ENCODE measurements at places on chromosomes 3 and 15.

DNA sequence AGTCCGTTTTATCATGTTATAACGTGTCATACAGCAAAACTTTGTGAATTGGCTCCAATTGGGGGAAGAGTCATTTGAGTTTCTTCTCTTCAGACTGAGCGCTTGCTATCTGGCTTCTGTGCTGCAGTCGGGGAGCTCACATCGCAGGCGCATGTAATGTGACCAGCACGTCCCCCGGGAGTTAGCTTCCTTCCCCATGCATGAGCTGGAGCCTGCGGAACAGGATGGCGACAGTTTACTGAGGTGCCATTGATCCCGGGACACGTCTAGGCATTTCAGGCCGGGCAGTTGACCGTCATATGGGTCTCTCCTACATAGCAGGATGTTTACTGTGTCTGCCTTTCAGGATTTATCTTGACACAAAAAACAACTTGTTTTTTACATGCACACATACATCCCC, 44.8 kb downstream of the CMTM8 start:
- no peak for DNase-seq

DNA sequence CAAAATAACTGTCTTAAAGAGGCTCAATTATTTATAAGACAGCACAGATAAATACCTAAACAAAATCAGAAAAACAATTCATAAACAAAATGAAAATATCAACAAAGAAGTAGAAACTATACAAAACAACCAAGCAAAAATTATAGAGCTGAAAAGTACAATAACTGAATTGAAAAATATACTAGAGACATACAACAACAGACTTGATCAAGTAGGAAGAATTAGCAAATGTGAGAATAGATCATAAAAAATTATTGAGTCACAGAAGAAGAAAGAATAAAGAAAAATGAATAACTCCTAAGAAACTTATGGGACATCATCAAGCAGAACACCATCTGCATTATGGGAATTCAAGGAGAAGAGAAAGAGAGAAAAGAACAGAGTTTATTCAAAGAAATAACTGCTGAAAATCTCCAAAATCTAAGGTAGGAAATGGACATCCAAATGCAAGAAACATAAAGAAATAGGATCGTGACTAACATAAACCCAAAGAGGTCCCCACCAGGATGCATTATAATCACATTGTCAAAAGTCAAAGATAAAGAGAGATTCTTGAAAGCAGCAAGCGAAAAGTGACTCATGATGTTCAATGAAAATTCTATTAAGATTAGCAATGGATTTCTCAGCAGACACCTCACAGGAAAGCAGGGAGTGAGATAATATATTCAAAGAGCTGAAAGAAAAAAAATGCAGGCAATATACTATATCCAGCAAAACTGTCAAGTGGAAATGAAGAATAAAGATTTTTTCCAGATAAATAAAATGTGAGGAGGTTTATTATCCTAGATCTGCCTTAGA, 85.9 kb downstream of the DCLK3 start:
- DNase-seq, result no peak

DNA sequence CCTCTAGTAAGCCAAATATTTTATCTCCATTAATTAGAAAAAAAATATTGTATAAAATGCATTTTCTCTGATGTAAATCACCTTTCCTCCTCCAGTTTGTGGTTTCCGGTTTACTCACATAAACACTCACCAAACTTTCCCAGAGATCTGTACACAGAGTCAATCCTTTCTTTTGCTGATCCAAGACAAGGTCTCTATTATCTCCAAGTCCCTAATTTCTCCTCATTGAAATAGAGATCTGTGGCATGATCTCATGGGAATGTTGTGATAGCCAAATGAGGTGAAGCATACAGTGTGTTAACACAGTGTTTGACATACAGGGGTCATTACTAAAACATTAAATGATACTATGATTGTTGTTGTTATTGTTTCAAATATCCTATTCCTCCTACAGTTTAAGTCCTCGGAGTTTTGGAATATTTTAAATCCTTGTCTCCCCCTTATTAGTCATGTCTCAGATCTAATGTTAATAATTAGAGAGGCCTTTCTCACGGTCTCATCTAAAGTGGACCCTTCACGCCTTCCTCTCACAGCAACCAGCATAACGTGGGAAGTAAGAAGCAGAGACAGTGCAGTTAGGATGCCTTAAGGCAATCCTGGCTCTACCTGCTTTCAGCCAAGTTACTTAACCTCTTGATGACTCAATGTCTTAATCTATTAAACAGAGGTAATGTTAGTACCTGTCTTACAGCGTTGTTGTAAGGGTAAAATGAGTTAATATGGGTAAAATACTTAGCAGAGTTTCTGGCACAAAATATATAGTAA, 333.3 kb downstream of the GRM7 start:
- DNase-seq, result no peak

GRCh38 chr15:99662903-99663302, 70.3 kb downstream of the LYSMD4 start:
- no peak for DNase-seq

GRCh38 chr15:100760357-100760903, 119.2 kb upstream of the ALDH1A3 start:
- DNase-seq, result no peak

- DNase-seq, result no peak
Observed at GRCh38 chr3:54294214-54294613, 171.9 kb downstream of the CACNA2D3 start.

- DNase-seq, result no peak
Observed at GRCh38 chr3:179428876-179429548, 22.3 kb downstream of the GNB4 start.

DNA sequence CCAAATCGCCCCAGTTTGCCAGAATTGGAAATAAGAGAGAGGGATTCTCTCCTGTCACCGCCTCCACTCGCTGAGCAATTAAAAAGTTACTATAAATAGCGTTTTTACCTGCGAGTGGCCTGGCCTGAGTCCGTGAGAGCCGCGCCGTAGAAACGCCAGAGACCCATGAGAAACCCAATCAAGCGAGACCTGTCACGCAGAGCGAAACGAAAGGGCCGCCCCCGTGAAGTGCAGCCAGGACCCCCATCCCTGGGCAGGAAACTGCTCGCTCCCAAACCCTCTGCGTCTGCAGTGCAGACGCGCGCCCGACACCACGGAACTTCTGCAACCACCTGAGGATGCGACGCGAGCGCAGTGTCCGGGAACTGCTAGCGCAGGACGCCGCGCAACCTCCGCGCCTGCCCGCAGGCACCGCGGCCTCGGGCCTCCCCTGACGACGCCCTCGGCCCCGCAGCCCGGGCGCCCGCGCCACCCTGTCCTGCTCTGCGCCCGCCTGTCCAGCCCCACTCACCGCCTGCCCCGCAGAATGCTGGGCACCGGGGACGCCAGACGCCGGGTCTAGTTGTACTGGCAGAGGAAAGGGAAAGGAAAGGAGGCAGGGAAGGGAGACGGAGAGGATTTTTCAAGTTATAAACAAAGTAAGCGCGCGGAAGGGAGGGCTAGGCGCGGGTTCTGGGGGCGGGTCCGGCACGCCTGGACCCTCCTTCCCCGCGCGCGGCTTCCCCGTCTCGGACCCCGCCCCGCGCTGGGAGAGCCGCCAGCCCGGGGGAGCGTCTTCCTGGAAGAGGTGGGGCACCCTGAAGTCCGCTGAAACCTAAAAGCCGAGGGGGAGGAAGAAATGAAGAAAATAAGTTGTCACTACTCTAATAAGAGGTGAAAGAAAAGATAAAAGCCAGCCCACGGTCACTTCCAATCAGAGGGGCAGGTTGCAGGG, at the start of gene PLSCR4:
PLSCR4 (minus strand) TSS at position 657 of the 934 bp plus-strand sequence. CDS start 29,034 bp downstream, outside the sequence.
- DNase-seq, result peak; percentile 81

- DNase-seq, result peak; percentile 62
Observed at GRCh38 chr15:85496151-85496550, 115.7 kb downstream of the AKAP13 start.

GRCh38 chr3:78506581-78507195, 1261.1 kb downstream of the ROBO1 start:
- no peak for DNase-seq

GRCh38 chr3:181718987-181719911, 7.5 kb downstream of the SOX2 start:
- no peak for DNase-seq

DNA sequence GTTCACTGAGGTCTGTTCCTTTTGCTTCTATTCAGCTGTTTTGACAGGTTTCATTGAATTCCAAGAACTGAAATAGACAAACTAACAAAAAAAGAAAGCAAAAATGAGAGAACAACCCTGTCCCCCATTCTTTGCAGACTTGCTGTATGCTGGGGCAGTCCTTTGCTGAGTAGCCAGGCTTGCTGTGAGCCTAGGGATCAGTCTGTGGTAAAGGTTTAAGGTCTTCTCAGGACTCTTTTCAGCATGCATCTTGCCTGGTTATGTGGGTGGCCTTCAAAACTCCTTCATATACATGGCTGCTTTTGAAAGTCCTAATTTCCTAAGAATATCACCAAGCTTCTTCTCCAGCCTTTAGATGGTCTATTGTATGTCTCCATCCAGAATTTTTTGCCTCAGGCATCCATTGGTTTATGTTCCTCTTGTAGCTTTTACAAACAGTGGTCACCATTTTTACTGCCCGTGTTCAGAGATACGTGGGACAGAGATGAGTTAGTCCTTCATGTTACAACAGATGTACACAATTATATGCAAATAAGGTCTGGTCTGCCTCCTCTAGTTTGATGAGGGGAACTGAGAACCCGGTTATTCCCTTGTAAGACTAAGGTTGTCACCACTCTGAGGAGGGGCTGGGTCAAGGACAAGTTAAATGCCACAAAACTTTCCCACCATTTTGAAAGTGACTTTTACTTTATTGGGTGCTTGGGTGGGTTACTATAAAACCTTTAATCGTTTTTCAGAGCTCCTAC, 41.4 kb downstream of the SACM1L start:
- no peak for DNase-seq

DNA sequence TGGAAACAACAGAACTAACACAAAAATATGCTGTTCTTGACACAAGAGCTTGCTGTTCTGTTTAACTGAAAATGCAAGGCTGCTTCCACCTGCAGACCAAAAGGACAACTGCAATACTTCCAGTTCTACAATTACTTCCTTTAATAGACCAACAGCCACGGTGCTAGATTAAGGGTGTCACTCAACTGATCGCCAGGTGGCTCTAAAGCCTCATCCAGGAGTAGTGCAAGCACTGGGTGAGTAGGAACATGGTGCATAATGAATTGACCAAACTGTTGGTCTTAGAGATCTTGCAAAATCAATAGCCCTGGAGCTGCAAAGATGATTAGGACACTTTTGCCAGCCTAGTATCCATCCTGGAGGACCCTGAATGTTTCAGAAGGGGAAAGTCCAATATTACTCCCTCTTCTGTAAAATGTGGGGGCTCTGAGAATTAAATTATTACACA, 3.6 kb upstream of the CLDN16 start:
- peak; percentile 74 for DNase-seq

- DNase-seq, result no peak
Observed at GRCh38 chr3:141093397-141093796, 42.2 kb downstream of the SPSB4 start.

DNA sequence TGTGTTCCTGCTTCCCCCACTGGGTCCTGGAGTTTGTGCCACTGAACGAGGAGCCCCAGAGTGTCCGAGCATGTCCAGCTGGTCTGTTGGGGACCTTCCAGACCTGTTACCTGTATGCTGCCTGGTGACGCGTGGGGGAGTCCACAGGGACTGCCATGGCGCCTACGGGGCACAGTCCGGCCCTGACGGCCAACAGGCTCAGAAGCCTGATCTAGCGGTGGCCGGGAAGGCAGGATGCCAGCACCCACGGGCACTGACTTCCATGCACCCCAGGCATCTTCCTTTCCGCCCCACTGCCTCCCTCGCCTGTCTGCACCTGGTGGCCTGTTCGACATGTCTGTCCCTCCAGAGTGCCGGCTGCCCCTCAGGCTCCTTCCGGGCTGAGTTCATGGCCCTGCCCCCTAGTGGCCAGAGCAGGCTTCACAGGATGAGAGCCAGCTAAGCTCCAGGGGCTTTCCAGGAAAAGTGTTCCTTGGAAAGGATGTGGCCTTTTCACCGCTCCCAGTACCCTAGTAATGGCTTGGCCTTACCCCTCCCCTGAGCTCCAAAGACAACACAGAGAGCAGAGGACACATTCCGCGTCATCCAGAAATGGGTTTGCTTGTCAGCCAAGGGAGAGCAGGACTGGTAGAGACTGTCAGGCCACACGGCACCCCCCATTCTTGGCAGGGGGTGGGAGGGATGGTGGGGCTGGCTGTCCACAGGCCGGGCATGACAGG, 35.7 kb downstream of the NGRN start:
- DNase-seq, result peak; percentile 63

- DNase-seq, result no peak
Observed at GRCh38 chr3:117463276-117464115, 753.9 kb downstream of the TUSC7 start.

DNA sequence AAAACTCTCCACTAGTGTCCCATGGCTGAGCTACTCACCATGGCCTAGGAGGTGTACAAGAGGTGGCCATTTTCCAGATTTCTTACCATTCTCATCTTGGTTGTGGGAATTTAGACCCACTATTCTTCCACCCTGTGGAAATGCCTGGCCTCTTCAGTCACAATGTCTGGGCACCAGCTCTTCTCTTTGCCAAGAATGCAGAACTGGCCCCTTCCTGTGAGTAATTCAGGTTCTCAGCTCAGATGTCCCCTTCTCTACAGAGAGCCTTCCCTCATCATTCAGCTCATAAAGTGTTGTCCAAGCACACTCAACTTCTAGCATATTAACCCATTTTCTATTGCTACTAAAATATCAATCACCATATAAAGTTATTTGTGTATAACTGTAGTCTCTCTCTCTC, 575.5 kb upstream of the KCNMB2 start:
- DNase-seq, result no peak

DNA sequence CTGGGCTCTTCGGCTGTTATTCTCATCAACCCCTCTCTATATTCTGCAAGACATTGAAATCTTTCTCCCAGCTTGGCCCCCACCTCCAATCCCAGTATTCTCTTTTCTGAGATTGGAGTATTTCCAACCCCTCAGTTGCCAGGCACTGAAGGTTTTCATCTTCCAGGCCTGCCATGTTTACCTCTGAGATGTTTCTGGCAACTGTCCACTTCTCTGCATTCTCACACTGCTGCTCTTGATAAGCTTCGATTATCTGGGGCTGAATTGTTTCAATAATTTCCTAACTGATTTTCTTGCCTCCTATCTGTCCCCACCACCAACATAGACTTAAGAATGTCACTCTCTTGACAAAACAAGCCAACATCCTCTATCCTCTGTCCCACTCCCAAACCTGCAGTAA, 1.4 kb upstream of the GPR156 start:
- no peak for DNase-seq

GRCh38 chr3:194046995-194047645, 88.8 kb upstream of the HES1 start:
- peak; percentile 69 for DNase-seq

GRCh38 chr3:139111392-139112229, 66.9 kb upstream of the PRR23C start:
- DNase-seq, result peak; percentile 71

Data from small intestine (tissue), 16 donors.